ENCODE measurements at places on chromosomes 2 and 18.

DNA sequence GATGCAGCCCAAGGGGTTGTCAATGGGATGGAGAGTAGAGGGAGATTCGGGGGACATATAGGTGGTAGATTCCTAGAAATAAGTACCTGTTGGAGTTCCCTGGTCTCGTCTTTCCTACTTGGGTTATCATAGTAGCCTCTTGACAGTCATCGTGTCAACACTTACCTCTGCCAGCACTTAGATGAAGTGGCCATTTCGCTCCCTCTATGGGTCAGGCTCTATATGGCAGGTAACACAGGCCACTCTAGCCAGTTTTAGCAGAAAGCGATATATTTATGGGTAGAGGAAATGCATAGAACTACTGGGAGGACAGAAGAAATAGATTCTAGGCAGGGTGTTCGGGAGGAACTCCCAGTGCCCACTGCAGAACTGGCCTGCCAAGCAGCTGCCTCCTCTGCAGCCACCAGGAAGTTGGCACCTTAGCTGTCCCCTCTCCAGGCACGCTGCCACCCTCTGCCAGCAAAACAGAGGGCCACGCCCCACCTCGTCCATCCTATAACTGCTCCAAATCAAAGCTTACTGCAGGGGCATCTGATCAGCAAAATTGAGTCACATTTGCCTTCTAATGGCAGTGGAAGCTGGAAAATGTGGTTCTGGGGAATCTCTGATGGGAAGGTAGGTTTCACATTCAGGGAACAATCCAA lies 181.3 kb downstream of the INSIG2 start:
- DNase-seq = no peak

DNA sequence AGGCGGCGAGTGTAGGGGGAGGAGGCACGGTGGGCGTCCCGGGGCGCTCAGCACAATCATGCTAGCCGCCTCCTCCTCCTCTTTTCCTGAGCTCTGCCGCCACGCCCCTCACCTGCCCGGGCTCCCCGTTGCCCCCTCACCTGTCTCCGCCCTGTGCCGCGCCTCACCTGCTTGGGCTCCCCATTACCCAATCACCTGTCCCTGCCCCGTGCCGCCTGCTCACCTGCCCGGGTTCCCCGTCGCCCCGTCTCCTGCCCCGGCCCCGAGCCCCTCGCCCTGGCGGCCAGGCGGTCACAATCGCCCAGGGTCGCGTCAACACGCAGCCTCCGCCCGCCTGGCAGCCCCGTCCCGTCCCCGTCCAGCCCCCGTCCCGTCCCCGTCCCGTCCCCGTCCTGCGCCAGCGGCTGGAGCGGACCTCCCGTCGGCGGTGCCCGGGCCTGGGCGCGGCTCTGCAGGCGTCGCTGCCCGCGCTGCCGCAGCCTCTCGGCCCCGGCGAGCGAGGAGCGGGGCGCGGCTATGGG lies at the start of gene DCDC2C:
Gene DCDC2C (plus strand): TSS at position 340 of the 521 bp plus-strand sequence. CDS start 177 bp downstream, at position 517.
- no peak for DNase-seq

- no peak for DNase-seq
These were observed 3.1 kb downstream of the SLC14A1 start for GRCh38 chr18:45727068-45727467.

GRCh38 chr2:78750219-78750618 lies 275.3 kb upstream of the REG3G start:
- DNase-seq = no peak

DNA sequence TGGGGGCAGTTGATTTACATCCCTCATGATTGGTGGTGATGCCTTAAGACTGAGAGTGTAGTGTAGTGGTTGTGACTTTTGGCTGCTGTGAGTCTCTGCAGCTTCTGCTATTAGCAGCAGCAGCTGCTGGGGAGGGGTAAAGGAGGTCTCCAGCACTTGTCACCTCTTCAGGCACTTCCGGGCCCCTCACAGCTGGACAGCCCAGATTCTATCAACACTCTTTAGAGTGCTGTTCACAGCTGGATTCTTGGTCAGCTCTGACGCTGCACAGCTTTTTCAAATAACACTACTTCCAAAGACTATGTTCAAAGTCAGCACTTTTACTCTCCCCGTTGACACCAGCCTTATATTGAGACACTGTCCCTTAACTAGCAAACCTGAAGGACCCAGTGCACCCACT lies 396.0 kb downstream of the MEIS1 start:
- DNase-seq = no peak

DNA sequence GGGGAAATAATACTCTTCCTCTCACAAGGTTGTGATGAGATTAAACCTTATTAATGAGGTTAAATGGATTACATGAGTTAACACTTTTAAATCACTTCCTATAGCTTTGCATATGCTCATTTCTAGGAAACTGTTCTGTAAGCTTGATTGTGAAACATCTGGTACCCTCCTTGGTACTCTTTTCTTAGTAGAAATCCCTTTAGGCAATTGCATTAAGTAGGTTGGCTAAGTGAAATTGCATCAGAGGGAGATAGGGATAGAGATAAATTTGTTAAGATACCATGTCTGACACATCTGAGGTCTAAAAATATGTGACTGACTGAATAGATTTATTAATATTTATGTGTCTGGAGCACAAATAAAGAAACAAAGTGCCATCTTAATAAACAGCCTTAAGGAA lies 275.9 kb upstream of the MAP2 start:
- DNase-seq = no peak

DNA sequence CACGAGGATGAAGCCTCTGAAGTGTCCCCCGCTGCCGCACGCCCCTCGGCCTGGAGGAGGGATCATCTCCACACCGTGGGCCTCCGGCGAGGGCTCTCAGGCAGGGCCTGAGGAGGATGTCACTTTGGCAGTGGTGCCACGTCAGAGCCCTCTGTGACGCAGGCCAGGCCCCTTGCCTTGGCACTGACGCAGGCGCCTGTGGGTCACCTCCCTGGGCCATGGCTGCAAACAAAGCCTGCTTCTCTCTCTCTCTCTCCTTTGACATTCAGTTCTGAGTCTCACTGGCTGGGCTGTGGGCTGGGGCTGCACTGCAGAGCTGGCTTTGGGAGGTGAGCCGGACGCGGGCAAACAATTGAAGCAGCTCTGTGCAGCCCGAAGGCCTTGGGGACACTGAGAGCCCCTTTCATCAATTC lies 273.7 kb downstream of the TWIST2 start:
- DNase-seq = no peak

- no peak for DNase-seq
These were observed 31.3 kb downstream of the CIB4 start for GRCh38 chr2:26609839-26610277.

DNA sequence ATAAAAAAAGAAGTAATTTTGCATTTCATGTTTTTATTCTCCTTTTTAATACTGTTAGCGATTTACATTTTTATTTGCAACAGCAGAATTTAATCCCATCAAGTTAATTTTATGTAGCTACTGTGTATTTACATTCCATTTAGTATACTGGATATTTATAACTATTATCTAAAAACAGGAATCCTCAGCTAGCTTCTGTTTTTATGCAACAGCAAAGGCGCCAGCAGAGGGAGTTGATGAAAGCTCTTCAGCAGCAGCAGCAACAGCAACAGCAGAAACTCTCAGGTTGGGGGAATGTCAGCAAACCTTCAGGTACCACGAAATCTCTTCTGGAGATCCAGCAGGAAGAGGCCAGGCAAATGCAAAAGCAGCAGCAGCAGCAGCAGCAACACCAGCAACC lies 26.2 kb upstream of the SNORC start:
- DNase-seq = no peak

DNA sequence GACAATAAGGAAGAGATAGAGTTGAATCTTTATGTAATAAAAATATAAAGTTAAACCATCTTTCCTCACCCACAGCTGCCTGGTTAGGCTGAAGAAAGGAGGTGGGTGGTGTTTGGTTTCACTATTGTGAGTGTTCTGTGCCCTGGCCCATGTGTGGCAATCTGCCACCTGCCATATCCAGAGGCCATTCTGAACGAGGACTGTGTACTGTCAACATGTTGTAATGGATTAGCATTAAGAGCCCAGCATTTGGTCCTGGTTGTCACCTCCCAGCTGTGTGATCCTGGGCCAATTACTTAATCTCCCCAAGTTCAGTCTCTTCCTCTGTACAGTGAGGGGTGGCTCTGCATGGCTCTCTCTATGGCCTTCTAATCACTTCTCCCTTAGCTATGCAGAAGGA lies 118.2 kb upstream of the SEC11C start:
- no peak for DNase-seq

DNA sequence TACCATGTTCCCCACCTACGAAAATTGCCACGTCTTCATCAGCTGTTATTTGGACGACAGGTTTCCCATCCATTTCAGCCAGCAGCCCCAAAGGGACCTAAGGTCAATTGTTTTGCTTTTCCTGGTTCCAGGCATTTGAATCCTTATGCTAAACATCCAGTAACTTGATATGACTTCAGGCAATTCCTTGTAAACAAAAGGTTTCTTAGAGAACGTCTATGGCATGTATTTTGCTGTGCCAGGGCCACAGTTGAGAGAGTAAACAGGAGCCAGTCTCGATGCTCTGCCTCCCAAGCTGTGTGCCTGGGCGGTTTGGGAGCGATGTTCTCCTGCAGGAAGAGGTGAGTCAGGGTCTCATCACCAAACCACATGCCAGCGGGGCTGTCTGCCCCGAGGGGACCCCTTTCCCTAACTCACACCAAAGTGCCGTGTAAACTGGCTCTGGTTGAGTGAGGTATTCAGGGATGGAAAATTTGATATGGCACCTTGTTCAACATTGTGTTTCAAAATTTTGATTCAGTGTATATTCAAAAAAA lies 12.9 kb upstream of the MC5R start:
- DNase-seq = no peak

DNA sequence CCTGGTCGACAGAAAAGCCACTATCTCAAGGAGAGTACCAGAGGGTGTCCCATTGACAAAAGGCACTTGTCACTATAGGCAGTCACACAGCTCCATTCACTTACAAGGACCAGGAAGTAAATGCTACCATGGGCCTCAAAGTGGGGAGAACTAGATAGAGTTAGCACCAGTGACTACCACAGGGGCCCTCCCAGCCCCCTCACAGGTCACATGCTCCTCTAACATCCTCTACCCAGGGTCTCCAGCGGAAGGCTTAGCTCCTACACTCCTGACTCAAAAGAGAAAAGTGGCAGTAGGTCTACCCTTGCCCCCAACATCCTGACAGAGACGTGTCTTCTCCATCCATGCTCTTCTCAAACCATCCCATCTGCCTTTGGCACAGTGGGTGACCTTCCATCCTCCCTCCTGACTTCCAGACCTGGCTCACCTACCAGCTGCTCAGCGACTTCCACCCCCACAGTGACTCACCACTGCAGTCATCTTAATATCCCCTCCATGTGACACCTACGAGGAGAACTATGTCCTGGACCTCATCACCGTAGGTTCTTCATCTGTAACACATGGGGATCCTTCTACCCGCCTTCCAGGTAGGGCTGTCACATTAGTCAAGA lies 5.6 kb upstream of the DNMT3A start:
- no peak for DNase-seq

DNA sequence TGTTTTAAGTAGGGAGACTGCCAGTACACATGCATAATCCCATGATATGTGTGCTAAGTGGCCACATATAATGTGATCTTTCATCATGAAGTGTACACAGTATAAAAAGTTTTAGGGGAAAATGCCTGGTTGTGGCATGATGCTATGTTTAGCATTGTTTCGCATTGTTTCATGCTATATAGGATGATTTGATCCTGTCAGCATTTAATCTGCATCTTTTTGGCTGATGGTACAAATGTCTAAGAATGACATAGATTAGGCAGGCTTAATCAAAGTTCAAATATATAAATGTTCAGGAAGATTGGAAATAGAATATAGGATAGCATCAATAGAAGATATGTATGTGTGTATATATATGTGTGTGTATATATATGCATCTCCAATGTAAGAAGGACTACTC lies 83.6 kb downstream of the MYO3B start:
- DNase-seq = no peak

- DNase-seq = peak; percentile 18
These were observed 11.0 kb upstream of the NCKAP5 start for GRCh38 chr2:133579274-133579673.

DNA sequence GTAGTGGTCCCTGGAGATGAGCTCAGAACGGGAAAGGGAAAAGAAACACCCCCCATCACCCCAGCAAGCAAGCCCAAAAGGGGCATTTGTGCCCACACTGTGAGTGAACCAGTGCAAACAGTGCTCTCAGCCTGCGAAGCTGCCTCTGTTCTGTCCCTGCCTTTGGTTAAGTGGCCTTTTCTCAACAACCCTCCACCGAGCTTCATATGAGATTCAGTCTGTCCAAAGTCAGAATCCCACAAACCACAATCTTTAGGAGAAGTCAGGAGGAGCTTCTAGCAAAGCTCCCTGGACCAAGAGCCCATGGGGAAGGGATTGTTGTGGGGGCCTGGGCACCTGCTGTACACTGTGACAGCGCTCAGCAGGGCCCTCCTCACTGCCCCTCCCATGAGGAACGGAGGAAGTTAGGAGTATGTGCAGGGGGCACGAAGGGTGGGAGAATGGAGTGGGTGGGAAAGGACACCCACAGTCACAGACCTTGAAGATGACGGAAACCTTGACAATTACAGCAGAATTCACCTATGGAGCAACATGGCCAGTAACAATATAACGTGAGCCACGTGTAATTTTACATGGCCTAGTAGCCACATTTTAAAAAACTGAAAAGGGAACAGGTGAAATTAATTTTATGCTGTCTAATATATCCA lies 119.5 kb downstream of the SMAD7 start:
- no peak for DNase-seq

- DNase-seq = no peak
These were observed 65.4 kb downstream of the PRKCE start for GRCh38 chr2:45716915-45717314.

DNA sequence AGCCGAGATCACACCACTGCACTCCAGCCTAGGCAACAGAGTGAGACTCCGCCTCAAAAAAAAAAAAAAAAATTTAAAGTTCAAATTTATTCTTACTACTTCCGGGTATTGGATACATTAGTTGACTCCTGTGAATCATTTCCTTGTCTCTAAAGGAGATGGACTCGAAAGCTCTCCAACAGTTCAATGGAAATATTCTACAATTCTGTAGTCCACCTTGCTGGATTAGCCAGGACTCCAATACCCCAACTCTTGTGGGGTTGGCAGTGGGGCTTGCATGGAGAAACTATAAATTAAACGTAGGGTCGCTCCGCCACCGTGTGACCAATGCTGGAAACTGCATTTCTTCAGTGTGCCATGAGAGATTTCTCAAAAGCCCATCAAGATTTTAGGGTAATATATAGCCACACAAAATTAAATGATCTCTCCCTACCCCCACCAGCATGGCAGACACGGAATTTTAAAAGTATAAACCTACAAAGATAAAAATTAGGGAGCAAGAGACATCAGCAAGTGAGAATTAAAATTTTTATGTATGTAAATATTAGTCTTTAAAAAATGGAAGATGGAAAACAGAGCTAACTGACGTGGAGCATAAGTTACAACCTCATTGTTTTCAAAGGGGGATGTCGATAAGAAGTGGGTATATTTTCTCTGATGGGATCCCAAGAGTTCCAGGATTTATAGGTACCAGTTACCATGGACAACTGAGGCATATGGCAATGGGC lies 27.8 kb upstream of the GAREM2 start:
- DNase-seq = peak; percentile 40

DNA sequence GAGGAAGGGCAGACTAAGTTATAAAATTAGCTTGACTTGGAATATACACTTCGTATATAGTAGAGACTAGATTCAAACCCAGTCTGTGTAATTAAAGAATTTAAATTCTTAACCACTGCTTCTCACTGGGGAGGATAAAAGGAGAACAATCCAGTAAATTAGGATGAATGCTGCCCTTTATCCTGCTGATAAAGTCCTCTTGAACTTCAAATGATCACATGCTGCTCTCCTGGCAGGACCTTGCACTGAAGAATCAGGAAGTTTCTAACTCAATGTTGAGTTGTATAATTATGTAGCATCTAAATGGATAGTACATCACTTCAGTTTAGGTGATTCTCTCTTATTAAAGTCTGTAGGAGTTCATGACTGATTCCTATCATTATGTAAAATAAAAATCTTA lies 1179.7 kb downstream of the DSC3 start:
- no peak for DNase-seq

Data from astrocyte of the cerebellum (primary cell).